ENCODE measurements at places on chromosomes 16 and 17. TPM values are rescaled to one million over a fixed set of nuclear protein-coding genes. Genes with fewer than 3 reads are reported as not detected.

Gene MIEF2
- 17.3 TPM for total RNA-seq

GRCh38 chr17:40980596-40980995, 3.5 kb downstream of the KRT40 start:
- no peak for DNase-seq

Gene NT5C3B
- total RNA-seq: 77.1 TPM

DNA sequence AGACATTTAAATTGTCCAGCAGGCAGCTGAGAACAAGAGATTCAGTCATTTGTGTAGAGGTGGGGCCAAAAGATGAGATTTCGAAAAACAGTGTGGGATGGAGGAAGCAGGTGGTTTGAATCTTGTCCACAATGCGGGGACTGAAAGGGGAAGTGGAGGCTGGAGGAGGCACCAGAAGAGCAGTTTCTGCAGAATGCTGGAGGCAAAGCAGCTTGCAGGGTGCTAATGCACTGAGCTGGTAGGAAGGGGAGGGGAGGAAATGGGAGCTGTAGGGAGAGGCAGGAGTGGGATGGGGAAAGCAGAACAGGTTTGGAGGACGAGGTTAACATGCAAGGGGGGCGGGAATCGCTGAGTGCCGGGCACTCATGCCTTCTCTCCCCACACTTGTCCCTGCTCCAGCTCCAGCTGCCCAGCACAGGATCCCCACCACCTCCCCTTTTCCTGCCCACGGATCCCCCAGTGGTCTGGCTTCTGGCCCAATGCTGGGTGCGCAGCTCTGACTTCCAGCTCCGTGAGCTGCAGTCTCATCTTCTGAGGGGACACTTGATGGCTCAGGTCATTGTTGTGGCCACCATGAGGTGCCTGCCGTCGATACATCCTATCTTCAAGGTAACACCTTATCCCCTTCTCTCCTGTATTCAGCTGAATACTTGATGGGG, 9.4 kb downstream of the C17orf100 start:
- DNase-seq: no peak

DNA sequence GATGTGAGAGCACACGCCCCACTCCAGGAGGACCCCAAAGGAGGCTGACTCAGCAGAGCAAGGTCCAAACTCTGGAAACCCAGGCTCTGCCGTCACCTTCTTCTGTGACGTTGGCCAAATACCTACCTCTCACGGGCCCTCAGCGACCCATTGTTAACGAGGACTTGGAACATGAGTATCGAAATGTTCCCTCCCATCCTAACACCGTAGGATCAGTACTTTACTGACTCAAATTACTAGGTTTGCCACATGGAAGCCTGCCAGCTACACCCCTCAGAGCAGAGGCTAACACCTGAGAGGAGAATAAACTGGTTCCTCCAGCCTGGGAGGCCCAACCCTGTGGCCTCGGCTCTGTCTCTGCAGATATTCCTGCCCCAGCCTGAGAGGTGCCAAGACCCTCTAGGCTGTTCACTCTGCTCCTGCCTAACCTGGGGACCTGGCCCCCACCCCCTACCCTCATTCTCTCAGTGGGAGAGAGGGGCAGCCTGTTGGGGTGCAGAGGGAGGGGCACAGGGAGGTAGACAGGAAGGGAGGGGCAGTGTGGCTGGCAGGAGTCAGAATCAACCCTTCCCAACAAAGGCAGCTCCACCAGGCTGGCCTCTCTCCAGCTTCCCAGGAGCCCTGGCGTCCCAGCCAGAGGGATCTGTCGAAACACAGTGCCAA, 4.4 kb downstream of the PITPNM3 start:
- peak; percentile 41 for DNase-seq

- DNase-seq: no peak
These were observed 110.8 kb upstream of the GSE1 start for GRCh38 chr16:85502357-85502756.

- DNase-seq: no peak
These were observed 262.6 kb downstream of the MAP2K6 start for GRCh38 chr17:69677130-69677529.

Gene ANKRD40CL
- not detected for total RNA-seq

- DNase-seq: no peak
These were observed 61.2 kb downstream of the TMEM186 start for GRCh38 chr16:8736123-8736668.

DNA sequence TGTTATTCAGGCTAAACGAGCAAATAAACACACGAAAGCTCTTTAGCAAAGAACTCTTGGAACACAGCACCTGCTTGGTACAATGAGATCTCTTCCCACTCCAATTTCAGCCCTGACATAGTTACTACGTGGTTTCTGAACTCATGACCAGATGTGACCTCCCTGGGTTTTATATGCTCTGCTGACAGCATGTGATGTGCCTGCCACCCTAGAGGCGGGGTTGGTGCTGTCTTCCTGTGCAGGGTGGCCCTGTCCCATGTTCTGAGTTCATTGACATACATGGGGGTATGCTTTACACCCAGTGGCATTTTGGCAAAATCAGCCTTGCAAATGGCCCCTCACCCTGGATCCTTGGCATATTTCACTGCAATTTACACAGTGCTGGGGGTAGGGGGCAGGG, 475.3 kb upstream of the ZFHX3 start:
- no peak for DNase-seq

- no peak for DNase-seq
These were observed 8.4 kb downstream of the DPEP1 start for GRCh38 chr16:89621698-89622409.

GRCh38 chr16:64964126-64964540, 157.7 kb downstream of the CDH11 start:
- no peak for DNase-seq

GRCh38 chr17:27603880-27604794, 26.9 kb upstream of the LGALS9 start:
- DNase-seq: no peak

Measured in H7 (cell line).